ENCODE measurements at places on chromosomes 16 and 17.

DNA sequence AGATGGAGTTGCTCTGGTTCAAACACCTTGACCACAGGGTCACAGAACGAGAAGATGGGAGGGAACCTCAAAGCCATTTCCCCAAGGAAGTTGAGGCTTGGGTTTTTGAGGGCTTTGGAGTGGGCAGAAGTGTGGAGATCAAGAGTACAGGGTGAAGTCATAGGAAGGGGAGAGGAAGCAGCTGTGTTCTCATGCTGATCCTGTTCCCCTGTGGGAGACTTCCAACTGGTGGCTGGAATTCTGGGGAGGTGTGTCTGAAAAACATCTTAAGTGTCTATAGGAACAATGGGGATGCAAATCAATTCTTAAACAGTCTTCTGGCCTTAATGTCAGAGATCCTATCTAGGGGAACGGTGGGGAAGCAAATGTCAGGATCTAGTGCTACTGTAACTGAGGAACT lies 38.8 kb upstream of the HSBP1 start:
- DNase-seq: no peak

DNA sequence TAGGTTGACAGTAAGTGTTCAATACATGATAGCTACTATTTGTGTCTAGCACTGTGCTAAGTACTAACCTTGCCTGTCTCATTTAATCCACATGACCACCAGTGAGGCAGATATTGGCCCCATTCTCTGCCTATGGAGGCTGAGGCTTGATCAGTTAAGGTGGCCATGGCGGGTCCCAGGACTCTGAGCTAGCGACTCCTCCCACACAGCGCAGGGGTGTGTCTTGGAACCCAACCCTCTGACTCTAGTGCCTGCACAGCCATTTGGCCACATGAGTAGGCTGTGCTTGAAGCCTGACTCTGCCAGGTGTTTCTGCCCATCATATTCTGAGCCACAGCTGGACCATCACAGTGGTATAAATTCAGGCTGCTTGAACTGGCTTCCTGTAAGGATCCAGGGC lies 6.4 kb downstream of the NHERF1 start:
- DNase-seq: no peak

- no peak for DNase-seq
Measured at GRCh38 chr16:81638286-81638945, 140.7 kb upstream of the PLCG2 start.

DNA sequence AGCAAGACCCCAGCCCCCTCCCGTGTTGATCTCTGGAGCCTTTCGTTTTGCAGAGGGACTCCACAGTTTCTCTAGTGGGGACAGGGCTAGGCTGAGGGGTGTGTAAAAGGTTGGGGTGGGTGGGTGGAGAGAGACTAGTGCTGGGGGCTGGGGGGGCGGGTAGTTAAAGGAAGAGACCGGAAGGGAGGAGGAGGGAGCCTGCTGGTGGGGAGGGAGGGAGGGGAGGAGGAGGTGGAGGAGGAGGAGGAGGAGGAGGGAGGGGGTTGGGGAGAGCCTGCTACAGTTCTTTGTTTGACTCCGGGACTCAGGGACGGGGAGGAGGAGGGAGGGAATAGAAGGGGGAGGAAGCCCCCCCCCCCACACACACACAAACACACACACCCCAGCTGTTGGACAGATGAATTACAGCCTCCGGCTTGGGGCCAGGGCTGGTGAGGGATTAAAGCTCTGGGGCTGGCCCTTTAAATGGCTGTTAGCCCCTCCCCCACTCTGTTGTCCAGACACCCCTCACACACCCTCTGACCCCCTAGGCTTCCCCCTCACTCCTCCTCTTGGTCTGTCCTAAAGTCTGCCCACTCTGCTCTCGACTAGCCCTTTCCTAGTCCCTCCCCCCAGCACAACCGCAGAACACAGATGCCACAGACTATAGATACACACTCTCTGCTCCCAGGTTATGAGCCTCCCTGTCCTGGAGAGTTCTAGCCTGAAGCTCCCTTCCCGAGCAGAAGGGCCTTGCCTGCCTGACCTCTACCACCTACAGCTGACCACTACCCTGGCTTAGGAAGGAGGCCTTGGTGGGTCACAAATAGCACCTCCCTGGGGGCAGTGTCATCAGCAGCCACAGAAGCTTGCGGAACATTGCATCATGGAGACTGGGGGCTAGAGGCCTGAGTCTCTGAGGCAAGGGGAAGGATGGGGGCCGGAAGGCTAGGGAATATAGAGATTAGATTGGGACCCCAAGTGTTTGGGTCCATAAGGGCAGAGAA lies 4.4 kb downstream of the KDM6B start:
- DNase-seq: no peak

DNA sequence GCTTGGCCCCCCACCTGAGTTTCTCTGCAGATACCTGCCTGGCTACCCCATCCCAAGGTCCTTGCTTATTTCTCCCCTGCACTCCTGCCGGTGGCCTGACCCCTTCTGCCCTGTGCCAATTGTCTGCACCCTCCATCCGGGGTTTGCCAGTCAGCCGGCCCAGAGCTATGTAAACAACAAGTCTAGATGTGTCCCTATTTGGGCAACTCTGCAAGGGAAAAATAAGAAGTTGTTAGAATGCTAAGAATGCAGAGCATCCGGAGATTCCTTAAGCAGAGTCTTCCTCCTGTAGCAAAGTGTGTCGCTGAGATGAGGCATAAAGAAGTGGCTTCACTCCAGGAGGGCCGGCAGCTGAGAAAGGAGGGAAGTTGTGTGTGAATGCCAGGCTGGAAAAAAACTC lies 46.6 kb downstream of the RGS9 start:
- DNase-seq: no peak

Measured in NCI-H187 treated with DMSO at 0.1 percent for 48 hours (cell line).